ENCODE measurements at places on chromosomes 12 and 14.

- DNase-seq, result no peak
Measured at GRCh38 chr14:94582199-94582750, 1.0 kb downstream of the SERPINA5 start.

- no peak for DNase-seq
Measured at GRCh38 chr12:109191621-109192250, 75.3 kb downstream of the ACACB start.

DNA sequence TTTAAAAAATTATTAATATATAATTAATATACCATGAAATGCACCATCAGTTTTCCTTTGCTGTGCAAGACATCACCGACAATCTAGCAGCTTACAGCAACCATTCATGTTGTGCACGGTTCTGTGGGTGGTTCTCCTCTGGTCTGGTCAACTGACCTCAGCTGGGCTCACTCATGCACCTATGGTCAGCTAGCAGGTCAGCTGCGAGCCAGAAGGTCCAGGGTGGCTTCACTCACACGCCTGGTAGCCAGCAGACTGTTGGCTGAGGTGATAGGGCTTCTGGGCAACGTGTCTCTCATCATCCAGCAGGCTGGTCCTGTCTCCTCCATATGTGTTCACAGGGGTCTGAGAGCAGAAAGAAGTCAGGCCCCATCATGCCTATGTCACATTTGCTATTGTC is 210.4 kb downstream of the KIF26A start:
- no peak for DNase-seq

DNA sequence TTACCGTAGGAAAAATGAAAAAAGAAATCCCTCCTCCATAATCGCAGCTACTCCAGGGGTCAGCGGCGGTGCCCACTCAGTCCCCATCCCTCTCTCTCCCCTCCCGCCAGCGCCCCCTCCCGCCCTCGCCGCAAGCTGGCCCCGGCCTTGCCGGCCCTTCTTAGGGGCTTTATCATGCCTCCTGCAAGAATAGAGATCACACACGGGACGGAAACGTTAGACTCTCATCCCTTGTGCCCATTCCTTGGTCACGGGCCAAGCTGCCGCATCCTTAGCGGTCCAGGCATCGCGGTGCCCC is 692 bp upstream of the COX14 start:
- no peak for DNase-seq

GRCh38 chr12:106255952-106256351 is 8.1 kb upstream of the CKAP4 start:
- DNase-seq, result no peak

GRCh38 chr12:18054925-18055619 is 34.9 kb downstream of the RERGL start:
- DNase-seq, result no peak

- no peak for DNase-seq
Measured at GRCh38 chr12:65306366-65307168, 28.1 kb downstream of the MSRB3 start.

DNA sequence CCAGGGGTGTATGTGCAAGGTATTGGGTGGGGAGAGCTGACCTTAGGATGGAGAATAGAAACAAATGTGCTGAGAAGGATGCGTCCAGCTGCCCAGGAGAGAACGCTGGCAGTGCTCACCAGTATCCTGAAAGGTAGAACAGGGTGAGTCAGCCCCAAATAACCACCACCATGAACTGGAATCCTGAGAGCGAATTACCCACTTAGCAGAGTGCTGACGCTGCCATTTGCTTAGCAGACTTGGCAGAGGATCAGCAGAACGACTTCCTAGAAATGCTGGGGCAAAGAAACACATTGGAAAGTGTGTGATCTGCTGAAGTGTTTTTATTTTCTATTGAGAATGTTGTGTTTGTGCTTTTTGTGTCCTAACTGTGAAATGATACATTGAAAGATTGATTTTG is 213.6 kb downstream of the ADGRD1 start:
- DNase-seq, result no peak

DNA sequence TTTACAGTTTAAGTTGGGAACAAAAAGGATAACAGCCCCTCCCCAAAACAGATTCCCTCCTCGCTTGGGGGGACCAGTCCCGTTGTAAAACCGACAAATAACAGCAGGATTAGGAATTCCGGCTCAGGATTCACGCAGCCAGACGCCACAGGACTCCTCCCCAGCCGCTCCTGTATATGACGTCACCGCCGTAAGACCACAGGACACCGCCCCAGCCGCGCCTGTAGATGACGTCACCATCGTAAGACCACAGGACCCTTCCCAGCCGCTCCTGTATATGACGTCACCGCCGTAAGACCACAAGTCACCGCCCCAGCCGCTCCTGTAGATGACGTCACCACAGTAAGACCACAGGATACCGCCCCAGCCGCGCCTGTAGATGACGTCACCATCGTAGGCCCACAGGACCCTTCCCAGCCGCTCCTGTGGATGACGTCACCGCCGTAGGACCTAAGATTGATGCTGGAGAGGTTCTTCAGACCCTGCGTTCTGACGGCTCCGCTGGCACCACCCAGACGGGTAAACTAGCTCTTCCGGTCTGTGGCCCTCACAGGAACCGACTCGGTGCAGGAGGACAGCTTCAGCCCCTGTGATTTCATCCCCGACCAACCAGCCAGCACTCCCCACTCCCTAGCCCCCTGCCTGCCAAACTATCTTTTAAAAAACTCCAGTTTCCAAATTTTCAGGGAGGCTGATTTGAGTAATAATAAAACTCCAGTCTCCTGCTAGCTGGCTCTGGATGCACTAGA is 43.9 kb upstream of the FBRSL1 start:
- DNase-seq, result no peak

GRCh38 chr14:71451501-71451900 is 480.7 kb upstream of the RGS6 start:
- DNase-seq, result no peak

GRCh38 chr12:51784688-51785087 is 63.8 kb downstream of the FIGNL2 start:
- DNase-seq, result no peak

- no peak for DNase-seq
Measured at GRCh38 chr14:99554757-99555531, 49.1 kb downstream of the CCDC85C start.

DNA sequence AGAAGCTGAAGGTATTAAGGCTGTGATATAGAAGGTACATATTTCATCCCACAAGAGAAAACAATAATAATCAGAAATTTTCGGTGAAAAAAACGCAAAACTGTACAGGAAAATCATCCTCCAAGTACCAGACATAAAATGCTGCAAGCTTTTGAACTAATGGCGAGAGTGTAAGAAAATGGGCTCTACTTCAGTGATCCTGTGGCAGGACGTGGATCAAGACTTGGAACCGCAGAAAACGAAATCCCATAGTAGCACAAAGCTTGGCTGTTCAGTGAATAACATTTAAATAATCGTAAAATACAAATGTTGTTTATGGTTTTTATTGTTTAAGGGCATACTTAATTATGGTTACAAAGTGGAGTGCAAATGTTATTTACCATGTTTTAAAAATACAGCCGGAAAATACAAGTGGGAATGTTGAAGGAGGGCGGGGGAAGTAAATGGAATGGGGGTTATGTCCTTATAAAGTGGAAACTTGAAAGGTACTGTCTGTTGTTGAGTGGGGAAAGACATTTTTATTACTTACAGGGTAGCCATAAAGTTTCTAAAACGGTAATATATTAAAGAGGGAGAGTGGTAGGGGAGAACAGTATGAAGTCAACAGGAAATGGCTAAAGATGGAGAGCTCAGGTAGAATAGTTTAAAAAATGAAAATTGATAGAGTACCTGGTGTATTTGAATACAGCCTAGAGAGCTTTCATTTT is 1.1 kb downstream of the SMIM10L1 start:
- DNase-seq, result no peak

DNA sequence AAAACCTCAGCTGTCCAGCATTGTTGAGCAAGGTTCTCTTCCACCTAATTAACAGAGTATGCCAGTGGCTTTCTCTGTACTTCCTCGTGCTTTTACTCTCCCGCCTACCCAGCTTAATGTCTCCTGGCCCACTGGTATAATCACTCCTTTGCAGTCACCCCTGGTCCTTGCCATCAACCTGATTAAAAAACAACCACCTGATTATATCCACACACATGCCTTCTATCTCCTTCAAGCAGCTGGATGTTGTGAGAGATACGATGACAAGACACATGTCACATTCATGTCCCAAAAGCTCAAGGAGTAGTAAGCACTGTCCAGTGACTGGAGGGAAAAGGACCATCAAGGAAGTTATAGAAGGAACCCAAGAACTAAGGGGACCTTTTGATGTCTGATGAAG is 241.3 kb upstream of the GRIP1 start:
- DNase-seq, result no peak

Data from GM12891 (cell line).